Ureter (tissue), 1 donor: ENCODE measurements at places on chromosomes 6 and 20. TPM values are rescaled to one million over a fixed set of nuclear protein-coding genes. Genes with fewer than 3 reads are reported as not detected.

GRCh38 chr20:4087923-4088322, 72.6 kb upstream of the RNF24 start:
- no peak for DNase-seq

- no peak for DNase-seq
These were observed 32.0 kb downstream of the CEP43 start for GRCh38 chr6:167031082-167031709.

CYP39A1 gene
- total RNA-seq = 3.5 TPM

FILIP1 gene
- 11.3 TPM for total RNA-seq

GRCh38 chr20:19070026-19070425, 142.4 kb upstream of the SLC24A3 start:
- no peak for DNase-seq

METTL24 gene
- total RNA-seq = 8.1 TPM

GRCh38 chr6:157525918-157526425, 145.0 kb downstream of the ZDHHC14 start:
- no peak for DNase-seq
